ENCODE measurements at places on chromosomes 7 and 10. TPM values are rescaled to one million over a fixed set of nuclear protein-coding genes. Genes with fewer than 3 reads are reported as not detected.

SKIDA1 gene
- total RNA-seq, result 0.21 TPM

- no peak overlapping the region for H3K4me3 ChIP-seq
- DNase-seq, result no peak
- H3K27me3 ChIP-seq, result peaks cover 67% of the 10 kb centered on the region
- no peak overlapping the region for H3K27ac ChIP-seq
These were observed 37.7 kb downstream of the CNPY1 start for GRCh38 chr7:155508376-155509358.

DNA sequence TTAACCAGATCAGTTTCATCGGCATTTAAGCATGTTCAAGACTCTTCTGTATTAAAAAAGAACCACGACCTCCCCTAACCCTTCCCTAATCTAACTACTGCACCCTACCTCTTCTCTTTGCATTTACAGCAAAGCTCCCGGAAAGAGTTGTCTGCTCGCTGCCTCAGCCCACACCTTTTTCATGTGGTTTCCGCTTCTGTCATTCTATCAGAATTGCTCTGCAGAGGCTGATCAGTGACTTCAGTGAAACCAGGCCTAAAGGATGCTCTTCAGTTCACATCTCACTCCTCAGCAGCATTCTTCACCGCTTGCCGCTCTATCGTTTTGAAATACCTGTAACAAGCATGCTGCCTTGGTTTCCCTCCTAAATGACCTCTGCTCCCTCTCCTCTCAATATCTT lies 160.9 kb downstream of the SDK1 start:
- H3K4me1 ChIP-seq, result peaks cover 29% of the 10 kb centered on the region

NEBL gene
- total RNA-seq, result not detected

BHLHA15 gene
- 0.67 TPM for total RNA-seq

HMX2 gene
- 0.43 TPM for total RNA-seq
